ENCODE measurements at places on chromosomes 12 and 14. TPM values are rescaled to one million over a fixed set of nuclear protein-coding genes. Genes with fewer than 3 reads are reported as not detected.

GRCh38 chr12:119432949-119433348, 98.4 kb downstream of the CCDC60 start:
- no peaks in the 10 kb centered on the region for H3K27me3 ChIP-seq
- no peaks in the 10 kb centered on the region for H3K36me3 ChIP-seq
- no peak overlapping the region for H3K27ac ChIP-seq

MAP3K9 gene
- 0.55 TPM for total RNA-seq

LUM gene
- 85.2 TPM for total RNA-seq

- no peak overlapping the region for H3K27ac ChIP-seq
- no peaks in the 10 kb centered on the region for H3K36me3 ChIP-seq
- H3K27me3 ChIP-seq: no peaks in the 10 kb centered on the region
- H3K4me3 ChIP-seq: no peak overlapping the region
- no peak for DNase-seq
Measured at GRCh38 chr12:71312768-71313403, 126.7 kb upstream of the LGR5 start.

GRCh38 chr14:93549595-93549994, 118.9 kb downstream of the UNC79 start:
- H3K27me3 ChIP-seq: no peaks in the 10 kb centered on the region
- H3K4me3 ChIP-seq: no peak overlapping the region
- no peaks in the 10 kb centered on the region for H3K36me3 ChIP-seq

DNA sequence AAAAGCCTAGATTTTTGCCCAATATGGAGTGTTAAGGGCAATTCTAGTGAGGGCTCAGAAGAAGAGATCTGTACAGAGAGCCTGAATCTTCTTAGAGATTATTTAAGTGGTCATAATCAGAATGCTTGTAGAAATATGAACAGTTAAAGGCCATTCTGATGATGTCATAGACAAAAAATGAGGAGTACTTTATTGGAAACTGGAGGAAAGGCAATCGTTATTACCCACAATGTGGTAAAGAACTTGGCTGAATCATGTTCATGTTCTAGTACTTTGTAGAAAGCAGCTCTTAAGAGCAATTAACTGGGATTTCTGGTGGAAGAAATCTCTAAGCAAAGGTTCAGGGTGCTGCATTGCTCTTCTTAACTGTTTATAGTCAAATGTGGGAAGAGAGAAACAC, 36.4 kb upstream of the SYT10 start:
- DNase-seq: no peak
- no peak overlapping the region for H3K27ac ChIP-seq
- no peaks in the 10 kb centered on the region for H3K27me3 ChIP-seq
- no peaks in the 10 kb centered on the region for H3K36me3 ChIP-seq

CLEC4C gene
- not detected for total RNA-seq

CATSPERB gene
- total RNA-seq: 0.14 TPM

- H3K27ac ChIP-seq: peak overlapping the region; percentile 85
- no peaks in the 10 kb centered on the region for H3K36me3 ChIP-seq
- peak overlapping the region; percentile 54 for H3K4me3 ChIP-seq
- no peaks in the 10 kb centered on the region for H3K4me1 ChIP-seq
Measured at GRCh38 chr12:122021193-122021821, 377 bp upstream of the BCL7A start.

- H3K36me3 ChIP-seq: no peaks in the 10 kb centered on the region
- H3K4me1 ChIP-seq: peaks cover 100% of the 10 kb centered on the region
- H3K27ac ChIP-seq: peak overlapping the region; percentile 100
- DNase-seq: peak; percentile 81
- H3K4me3 ChIP-seq: no peak overlapping the region
Measured at GRCh38 chr14:73753124-73753886, 39.1 kb upstream of the PNMA1 start.

- H3K36me3 ChIP-seq: no peaks in the 10 kb centered on the region
- H3K27ac ChIP-seq: no peak overlapping the region
- DNase-seq: no peak
- H3K27me3 ChIP-seq: no peaks in the 10 kb centered on the region
- no peak overlapping the region for H3K4me3 ChIP-seq
Measured at GRCh38 chr14:70094631-70095030, 94.1 kb downstream of the SLC8A3 start.

- H3K36me3 ChIP-seq: no peaks in the 10 kb centered on the region
- no peaks in the 10 kb centered on the region for H3K27me3 ChIP-seq
- no peak overlapping the region for H3K4me3 ChIP-seq
- H3K27ac ChIP-seq: no peak overlapping the region
Measured at GRCh38 chr12:20017802-20018201, 350.5 kb upstream of the PDE3A start.

LHX5 gene
- not detected for total RNA-seq

DNA sequence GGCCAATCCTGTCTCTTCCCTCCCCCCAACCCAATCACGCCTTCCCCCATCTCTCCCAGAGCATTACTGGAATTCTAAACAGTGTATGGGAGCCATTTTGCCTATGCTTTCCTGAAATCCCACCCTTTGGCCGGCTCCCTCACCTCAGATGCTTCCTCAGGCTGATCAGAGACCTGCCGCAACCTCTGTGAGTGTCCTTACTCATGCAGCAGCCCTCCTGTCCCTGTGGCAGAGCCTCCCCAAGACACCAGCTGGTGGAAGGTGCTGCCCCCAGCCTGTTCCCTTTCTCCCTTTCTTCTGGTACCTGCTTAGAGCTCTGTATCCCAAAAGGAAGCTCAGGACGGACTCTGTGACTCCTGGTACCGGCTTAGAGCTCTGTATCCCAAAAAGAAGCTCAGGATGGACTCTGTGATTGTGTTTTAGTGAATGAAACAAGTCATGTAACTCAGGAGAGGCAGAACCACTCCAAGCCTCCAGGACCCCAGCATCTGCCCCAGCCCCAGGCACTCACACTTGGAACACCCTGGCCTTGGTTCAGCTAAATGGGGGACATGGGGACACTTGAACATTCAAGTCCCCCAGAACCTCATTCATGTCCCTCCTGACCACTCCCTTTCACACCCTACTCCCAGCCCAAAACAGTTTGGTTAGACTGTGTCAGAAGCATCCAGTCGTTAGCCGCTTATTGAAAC, 29.3 kb upstream of the RIN3 start:
- H3K27me3 ChIP-seq: no peaks in the 10 kb centered on the region
- no peaks in the 10 kb centered on the region for H3K4me1 ChIP-seq
- H3K36me3 ChIP-seq: no peaks in the 10 kb centered on the region
- H3K4me3 ChIP-seq: no peak overlapping the region
- H3K27ac ChIP-seq: no peak overlapping the region

DNA sequence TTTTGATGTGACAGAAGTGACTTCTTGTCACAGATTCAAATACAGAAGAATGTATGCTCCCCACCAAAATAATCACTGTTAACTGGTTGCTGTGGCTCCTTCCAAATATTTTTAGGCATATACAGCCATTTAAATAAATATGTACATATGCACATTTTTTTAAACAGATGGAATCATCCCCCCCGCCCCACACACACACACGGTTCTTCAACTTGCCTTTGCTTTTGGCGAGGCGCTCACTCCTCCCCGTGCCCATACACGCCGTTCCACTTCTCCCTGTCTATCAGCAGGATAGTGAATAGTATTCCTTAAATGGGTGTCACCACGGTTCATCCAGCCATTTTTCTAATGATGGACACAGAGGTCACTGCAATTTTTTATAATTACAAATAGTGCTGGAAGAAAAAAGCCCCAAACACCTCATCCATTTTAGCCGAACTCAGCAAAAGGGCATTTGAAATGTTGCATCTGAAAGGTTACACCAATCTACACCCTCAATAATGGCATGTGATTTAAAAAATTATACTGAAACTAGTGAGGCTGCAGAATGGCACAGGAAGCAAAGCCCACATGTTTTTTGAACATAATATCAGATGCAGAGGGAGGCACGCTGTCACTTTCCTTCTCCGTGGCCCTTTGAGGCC, 39.2 kb upstream of the MEG3 start:
- no peaks in the 10 kb centered on the region for H3K4me1 ChIP-seq
- H3K27ac ChIP-seq: no peak overlapping the region
- no peak overlapping the region for H3K4me3 ChIP-seq

Measured in sigmoid colon (tissue), 7 donors.